ENCODE measurements at places on chromosomes 5 and 9.

DNA sequence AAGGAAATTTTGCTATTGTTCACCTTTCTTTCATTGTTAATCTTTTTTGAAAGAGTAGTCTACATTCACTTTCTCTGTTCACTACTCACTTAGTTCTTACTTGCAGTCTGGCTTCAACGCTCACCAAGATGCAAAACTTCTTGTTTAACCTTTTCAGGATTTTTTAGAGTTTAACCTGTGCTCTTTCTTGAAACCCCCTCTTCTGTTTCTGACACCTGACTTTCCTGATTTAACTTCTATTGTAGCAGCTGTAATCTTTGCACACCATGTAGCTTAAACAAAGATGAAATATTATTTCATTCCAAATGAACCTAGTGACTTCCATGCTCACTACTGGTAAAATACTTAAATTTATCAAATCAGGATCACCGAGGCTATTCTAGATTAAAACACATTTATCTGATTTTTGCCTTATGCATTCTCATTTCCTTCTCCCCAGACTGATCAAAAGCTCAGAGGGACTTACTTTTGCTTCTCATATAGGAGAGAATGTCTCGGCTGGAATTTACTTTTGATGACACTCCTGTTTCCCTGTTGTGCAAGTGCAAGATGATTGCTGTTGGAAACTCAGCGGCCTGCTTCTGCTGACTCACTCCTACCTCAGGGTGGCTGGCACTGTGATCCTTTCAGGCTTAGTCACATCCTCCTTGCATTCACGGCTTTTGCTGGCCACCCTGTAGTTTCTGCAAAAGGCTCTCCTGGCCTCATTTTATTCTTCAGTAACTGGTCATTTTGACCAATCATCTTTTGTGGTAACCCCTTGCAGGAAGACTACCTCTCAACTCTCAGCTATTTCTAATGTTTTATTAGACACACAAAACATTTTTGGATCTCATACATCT, 109.3 kb upstream of the IFNE start:
- DNase-seq, result no peak

GRCh38 chr9:96219026-96219899, 82.7 kb downstream of the HSD17B3 start:
- peak; percentile 54 for DNase-seq

- DNase-seq, result no peak
Observed at GRCh38 chr5:94389515-94389899, 228.9 kb downstream of the KIAA0825 start.

- DNase-seq, result no peak
Observed at GRCh38 chr5:115850744-115851416, 9.1 kb downstream of the AP3S1 start.

GRCh38 chr5:112848116-112848811, 12.8 kb upstream of the SRP19 start:
- peak; percentile 29 for DNase-seq

- no peak for DNase-seq
Observed at GRCh38 chr9:105023788-105024187, 95.8 kb upstream of the ABCA1 start.

- no peak for DNase-seq
Observed at GRCh38 chr5:39256477-39257235, 37.3 kb upstream of the FYB1 start.

GRCh38 chr9:68462105-68462775, 78.4 kb downstream of the TMEM252 start:
- DNase-seq, result no peak
